ENCODE measurements at places on chromosomes 2 and 18.
A peak's percentile ranks its signal among the peaks of the same experiment; 100 is the strongest.

DNA sequence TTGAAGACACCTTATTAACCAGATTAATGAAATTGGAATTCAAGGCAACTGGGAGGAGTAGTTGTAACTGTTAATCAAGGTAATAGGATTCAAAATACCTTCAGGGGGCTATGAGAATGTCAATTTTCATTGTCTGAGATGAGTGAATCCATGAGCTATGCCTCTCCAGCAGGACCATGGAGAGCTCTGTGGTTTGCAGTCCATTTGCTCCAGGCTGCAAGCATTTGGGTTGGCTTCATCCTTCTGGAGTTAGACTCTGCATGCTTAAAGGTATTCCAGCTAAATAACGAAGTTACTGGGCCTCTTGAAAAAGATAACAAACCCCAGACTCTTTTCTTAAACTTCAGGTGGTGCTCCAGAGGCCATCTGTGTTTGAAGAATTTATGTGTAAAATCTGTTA lies 207.1 kb upstream of the SLC8A1 start:
- peak; percentile 31 for DNase-seq

DNA sequence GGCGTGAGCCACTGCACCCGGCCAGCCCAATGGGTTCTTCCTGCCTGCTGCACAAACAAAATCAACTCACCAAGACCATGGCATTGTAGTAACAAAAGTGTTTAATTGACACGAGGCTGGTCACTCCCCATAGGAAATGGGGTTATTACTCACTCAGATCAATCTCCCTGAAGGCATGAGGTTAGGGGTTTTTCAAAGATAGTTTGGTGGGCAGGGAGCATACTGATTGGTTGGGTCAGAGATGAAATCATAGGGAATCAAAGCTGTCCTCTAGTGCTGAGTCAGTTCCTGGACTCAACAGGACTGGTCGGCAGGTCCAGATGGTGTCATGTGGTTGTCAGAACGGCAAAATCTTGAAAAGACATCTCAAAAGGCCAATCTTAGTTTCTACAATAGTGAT lies 122.1 kb downstream of the TMEM17 start:
- no peak for DNase-seq

DNA sequence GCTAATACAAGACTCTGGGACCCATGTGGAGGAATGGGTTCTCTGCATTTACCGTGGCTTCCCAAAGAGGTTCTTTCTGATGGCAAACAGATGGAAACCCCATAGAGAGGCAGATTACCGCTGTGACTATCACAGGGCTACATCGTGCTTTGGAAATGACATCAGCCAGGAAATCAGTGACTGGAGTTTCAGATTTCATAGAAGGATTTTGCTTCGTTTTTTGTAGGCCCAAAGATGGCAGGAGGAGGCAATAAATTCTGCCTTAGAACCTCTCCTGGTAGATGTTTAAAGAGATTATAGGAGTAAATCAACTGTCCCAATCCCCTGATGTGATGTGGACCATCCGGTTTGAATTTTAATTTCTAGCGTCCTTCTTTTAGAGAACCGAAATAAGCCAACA lies 214.1 kb downstream of the AGPS start:
- no peak for DNase-seq

- peak; percentile 63 for DNase-seq
Observed at GRCh38 chr2:62724886-62725711, 19.6 kb downstream of the EHBP1 start.

DNA sequence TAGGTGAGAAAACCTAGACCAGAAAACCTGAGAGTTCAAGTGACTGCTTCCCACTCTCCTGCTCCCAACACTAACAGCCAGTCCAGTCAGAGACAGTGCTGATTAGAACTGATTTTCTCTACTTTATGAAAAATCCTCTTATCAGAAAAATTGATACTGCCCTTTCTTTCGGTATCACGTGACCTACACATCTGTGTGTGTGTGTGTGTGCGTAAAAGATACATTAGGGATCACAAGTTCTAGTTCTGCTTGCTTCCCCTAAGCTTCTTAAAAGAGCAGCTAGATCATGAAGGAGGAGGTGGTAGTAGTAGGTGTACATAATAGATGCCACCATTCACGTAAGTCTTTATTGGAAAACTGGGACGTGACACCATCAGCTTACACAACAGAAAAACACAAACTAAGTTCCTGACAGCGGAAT lies 1.5 kb downstream of the ARL5A start:
- no peak for DNase-seq

- DNase-seq = peak; percentile 21
Observed at GRCh38 chr18:34122724-34123334, 101.9 kb downstream of the NOL4 start.

DNA sequence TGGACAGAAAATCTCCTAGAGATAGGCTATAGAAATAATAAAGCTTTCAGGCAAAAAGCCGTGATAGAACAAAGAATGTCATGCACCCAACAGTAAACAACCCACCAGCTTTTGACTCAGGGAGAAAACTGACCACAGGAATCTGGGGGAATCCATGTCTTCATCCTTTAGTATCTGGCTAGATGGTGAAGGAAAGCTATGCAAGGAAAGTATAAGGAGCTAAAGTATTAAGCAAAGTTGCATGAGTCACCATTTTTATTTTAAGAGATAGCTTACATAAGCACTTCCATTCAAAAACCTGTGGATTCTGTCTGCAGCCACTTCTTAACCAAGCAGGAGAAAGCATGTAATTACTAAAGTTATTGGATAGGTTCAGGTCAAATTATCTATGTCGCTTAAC lies 363.8 kb downstream of the LRP1B start:
- no peak for DNase-seq

DNA sequence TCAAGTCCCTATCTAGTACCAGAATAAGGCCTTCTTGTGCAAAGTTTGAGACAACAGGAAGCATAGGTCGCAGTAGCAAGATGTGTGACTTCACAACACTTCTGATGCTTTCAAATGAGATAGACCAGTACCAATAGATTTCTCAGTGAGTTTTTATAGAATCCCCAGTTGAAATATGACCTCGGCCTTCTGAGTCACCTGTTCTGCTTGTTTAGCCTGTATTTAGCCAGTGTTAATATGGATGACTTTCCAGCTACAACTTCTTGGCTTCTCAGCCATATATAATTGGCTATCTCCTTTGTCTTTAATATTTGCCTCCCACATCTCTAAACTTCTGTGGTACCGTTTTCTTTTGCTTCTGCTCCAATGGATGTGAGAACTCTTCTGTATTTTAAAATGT lies 113.8 kb downstream of the KYNU start:
- no peak for DNase-seq

DNA sequence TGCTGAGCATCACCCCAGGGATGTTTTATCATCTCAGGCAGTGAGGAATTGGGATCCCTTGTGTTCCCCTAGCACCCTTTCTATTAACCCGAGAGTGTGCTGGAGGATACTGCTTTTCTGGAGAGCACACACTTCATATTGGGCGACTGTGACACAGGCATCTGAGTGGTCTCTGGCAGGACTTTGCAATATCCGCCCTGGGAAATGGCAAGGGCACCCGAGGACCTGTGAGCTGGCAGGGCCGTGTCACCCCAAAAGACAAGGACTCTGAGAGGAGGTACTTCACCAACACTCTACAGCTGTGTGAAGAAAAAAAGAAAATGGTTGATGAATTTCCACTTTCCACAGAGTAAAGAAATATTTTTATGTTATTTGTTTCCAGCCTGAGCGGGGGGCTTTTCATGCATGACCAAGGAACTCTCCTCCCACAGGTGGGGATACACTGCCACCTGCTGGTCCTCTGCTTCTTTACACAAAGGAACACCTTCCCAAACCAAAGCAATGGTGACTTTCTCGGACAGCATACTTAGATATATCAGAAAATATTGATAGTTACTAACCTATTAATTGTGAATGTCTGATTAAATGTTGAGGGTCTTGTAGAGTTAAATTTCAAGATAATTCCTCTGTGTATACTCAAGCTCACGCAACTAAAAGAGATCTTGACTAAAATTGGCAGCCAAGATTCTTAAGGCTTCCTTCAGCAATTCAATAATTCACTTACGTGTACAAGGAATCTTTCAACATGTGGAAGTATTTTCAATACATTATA lies 45.9 kb upstream of the REG3G start:
- DNase-seq = peak; percentile 83

DNA sequence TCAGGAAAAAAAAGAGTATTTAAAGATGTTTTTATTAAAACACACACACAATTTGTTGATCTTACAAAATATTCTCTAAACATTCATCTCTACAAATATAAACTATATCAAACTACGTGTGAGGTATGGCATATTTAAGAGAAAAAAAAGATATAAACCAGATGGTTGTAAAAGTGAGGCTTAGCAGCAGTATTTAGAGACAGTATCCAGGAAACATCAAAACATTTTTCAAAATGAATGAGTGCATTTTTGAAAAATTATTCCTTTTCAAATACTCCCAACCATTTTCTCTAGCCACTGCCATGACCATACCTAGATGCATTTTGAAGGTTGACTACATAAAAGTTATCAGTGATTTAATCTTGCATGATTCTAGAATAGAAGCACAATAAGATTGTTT lies 38.2 kb upstream of the RAB27B start:
- DNase-seq = no peak

DNA sequence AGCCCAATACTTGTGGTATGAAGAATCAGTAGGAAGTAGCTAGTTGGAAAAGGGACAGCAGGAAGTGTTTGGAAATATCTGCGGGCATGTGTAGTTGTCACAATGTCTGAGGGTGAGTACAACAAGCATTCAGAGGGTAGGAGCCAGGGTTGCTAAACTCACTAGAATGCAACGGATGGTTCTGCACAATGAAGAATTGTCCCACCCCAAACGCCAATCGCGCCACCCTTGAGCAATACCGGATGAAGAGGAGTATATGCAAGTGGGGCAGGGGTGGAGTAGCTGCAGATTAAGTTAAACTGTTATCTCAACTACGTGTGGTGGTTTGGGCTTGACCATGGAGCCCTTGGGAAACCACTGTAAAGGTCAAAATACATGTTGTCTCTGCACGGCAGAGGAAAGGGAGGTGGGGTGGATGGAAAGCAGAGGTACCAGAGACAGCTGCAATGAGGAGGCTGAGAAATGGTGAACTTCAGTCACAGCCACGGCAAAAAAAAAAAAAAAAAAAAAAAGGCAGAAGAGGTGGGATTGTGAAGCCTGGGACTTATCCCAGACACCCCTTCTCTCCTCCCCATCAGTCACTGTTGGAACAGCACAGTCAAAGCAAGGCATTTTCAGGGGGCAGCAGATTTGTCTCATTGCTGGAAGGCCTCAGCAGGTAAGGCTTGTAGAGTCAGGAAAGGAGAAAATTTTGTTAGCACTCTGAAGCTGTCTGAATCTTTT lies 5.2 kb downstream of the CCL20 start:
- DNase-seq = no peak

GRCh38 chr18:23529604-23530003 lies 26.3 kb downstream of the RMC1 start:
- DNase-seq = no peak

GRCh38 chr18:41320100-41320499 lies 634.9 kb upstream of the PIK3C3 start:
- no peak for DNase-seq

- no peak for DNase-seq
Observed at GRCh38 chr18:6397931-6398566, 16.7 kb downstream of the L3MBTL4 start.

GRCh38 chr2:54528311-54528955 lies 72.3 kb downstream of the SPTBN1 start:
- DNase-seq = no peak

GRCh38 chr2:238761868-238762267 lies 86.0 kb upstream of the TWIST2 start:
- peak; percentile 41 for DNase-seq

DNA sequence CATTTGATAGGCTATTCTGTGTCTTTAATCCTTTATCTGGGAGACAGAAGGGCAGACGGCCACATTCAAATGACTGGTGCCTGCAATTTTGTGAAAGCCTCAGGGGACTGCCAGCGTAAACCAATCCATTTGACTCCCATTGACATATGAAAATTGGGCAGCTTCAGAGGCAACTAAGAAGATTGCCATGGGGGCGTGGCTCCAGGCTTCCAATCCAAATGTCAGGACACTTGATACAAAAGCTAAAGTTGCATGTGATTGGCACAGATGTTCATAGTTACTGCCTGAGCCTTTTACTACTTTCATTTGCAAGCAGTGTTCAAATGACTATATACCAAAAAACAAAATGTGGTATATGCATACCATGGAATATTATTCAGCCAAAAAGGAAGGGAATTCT lies 42.0 kb downstream of the SPC25 start:
- DNase-seq = no peak

DNA sequence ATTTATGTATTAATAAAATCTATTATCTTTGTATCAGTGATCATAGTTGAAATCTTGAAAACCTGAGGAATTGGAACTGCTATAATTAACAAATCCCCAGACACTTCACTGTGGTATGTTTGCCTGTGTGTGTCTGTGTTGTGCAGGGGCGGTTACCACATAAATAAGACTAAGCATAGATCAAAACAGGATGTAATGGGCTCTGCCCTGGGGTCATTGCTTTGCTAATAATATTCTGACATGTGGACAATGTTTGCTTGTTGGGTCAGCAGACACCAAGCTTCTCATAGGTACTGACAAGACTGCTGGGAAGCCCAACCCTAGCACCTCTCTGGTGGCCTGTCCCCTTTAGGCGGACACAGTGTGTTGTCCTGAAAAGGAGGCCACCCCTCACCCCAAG lies 35.8 kb upstream of the DOK6 start:
- no peak for DNase-seq

- DNase-seq = no peak
Observed at GRCh38 chr2:62654423-62654791, 51.1 kb upstream of the EHBP1 start.

DNA sequence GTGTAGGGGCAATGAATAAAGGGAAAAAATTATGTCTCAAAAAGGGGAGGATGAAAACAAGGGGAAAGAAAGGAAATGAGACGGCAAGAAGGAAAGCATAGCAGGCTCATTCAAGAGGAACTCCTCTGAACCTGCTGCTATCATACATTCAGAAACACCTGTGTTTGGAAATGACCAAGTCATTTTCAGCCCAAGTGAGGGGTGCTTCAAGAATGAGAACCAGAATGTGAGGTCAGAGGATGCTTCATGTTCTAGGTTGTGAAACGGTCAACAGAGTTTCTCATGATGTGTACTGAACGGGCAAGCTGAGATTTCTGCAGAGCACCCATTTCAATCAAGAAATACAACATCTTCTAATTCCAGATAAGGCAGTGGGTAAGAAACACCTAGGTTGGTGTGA lies 1367.2 kb upstream of the CELF4 start:
- DNase-seq = no peak
